ENCODE measurements at places on chromosomes 11 and 22.

GRCh38 chr11:95154514-95154913 lies 64.9 kb downstream of the ENDOD1 start:
- no peak for DNase-seq

DNA sequence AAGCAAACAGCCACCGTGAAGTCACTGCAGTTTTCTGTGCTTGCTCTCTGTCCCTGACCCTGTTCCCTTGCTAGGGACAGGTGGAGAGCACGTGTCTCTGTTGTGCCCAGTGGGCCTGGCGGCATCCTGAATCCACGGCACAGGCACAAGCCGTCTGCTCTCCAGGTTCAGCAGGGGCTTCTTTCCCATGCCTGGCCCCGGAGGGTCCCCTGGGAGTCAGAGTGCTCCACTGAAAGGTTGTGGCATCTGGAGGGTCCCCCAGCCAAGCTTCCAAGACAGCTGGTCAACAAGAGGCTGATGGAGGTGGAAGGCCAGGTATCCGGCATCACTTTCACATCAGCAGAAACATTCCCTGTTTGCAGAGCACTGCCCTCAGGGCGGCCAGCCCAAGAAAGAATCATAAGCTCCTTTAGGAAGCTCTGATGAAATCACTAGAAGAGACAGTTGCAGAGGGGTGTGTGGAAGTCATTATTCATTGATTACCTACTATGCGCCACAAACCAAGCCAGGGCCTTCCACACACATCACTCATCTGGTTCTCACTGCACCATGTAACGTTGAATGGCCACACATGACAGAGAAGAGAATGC lies 346.4 kb upstream of the B3GAT1 start:
- no peak for DNase-seq

DNA sequence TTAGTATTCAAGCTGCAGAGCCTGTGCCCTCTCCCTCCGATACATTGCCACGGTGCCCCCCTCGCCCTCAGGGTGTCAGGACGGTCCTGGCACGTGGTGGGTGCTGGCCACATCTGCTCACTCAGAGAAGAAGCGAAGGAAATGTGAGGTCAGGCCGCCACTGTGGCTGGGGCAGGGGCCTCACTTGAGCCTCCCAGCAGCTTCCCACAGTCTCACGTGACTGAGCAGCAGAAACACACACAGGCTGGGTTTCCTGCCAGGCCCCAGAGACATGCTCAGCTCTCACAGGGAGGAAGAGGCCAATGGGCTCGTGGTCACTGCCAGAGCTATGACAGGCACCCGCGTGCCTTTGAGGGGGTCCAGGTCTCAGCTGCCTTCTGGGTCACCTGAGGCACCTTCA lies 37.9 kb upstream of the PRR5 start:
- DNase-seq, result peak; percentile 44

GRCh38 chr22:35301372-35301874 lies 1.7 kb downstream of the TOM1 start:
- DNase-seq, result no peak

DNA sequence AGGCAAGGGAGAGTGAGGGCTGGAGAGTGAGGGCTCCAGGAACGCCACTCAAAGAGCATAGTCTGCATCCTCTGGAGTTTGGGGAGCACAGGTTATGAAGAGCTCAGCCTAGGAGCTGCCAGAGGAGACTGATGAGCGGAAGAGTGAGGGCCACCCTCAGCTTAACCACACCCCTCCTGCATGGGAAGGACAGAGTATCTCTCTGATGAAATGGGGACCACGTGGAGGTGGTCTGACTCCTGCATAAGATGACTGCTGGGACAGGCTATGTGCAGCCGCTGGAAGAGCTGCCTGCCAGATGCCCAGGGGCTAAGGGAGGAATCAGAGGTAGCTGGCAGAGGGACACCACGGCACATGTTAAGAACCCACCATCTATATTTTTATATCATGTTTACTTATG lies 162.9 kb upstream of the POU2AF2 start:
- no peak for DNase-seq

- no peak for DNase-seq
Observed at GRCh38 chr11:82924522-82925224, 23.1 kb downstream of the DDIAS start.

GRCh38 chr11:93166194-93166593 lies 31.6 kb downstream of the SLC36A4 start:
- no peak for DNase-seq

DNA sequence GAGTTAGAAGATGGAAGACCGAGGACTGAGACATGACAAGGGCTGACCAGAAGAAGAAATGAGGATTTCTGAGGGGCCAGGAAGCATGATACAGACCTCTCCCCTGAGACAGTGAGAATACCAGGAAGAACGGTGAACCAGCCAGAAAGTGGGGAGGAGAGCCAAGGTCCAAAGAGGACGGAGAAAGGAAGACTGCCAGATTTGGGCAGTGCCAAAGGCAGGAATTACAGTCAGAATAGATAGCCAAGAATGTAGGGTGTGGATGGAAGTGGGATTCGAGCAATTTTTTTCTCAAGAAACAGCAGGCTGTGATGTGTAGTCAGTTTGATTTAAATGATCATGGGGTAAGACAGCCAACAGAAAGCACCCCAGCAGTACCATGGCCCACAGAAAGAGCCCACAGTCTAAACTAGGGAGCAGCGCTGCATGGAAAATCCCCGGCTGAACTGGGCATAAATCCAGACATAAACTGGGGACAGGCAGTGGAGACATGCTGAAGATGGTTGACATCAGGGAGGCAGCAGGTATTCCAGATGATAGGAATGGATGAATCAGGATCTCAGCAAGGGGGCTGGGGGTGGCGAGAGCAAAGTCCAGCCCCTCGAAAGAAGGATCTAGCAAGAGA lies 67.3 kb upstream of the BARX2 start:
- no peak for DNase-seq
